ENCODE measurements at places on chromosomes 12 and 14.

DNA sequence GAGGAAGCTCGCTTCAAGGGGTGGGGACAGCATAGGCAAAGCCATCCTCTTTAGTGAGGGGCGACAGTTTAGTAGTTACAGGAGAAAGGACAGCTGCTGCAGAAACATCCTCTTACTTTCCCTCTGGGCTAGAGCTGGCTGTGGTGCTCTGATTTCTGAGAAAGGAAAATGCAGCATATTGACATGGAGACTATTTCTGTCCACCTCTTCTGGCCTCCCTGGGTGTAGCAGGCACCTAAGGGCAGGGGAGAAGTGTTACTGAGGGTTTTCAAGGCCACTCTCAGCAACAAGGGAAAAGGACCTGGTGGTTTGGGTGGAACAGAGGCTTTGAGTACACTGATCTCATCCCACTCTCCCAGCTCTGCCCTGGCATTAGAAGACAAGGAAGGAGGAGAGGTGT lies 40.0 kb upstream of the CTDSP2 start:
- DNase-seq = no peak

- no peak for DNase-seq
Measured at GRCh38 chr12:132606466-132606865, 3.9 kb downstream of the LRCOL1 start.

DNA sequence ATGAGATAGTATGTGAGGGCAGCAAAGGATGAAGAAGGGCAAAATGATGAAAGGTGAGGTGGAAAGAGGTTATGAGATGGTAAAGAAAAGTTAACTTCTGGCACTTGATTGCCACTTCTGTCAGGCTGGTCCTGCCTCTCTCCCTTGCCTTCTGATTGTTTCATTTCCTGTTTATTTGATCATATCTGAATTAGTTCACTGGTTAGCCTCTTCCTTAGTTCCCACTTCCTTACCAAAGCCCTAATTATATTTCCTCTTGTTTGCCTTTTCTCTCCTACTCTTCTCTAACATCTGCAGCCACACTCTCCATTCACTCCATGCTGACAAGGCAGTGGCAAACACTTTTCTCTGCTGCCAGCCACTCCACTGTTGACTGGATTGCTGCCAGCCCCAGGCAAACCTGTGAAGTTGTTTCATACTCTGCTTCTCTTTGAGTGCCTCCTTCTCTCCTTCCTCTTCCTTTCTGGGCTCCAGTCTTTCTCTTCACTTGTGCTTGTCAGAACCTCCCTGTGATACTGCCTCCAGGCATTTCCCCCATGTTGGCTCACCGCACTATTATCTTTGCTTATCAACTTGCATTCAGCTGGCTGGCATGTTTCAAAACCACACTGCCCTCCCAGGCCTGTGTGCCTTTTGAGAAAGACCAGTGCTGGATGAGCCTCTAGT lies 8.1 kb downstream of the PNP start:
- DNase-seq = no peak

DNA sequence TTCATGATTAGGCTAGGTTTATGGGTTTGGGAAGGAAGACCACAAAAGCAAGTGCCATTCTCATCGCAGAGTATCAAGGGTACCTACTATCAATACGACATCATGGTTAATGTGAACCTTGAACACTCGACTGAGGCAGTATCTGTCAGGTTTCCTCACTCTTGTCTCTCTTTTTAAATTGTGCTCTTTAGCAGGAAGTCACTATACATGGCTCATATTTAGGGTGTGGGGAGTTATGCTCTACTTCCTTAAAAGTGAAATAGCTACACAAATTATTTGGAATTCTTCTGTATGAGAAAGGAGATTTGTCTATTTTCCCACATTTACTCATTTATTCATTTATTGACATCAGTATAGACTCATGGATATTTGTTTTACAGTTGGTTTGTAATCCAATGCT lies 5.9 kb upstream of the CLEC4E start:
- no peak for DNase-seq

DNA sequence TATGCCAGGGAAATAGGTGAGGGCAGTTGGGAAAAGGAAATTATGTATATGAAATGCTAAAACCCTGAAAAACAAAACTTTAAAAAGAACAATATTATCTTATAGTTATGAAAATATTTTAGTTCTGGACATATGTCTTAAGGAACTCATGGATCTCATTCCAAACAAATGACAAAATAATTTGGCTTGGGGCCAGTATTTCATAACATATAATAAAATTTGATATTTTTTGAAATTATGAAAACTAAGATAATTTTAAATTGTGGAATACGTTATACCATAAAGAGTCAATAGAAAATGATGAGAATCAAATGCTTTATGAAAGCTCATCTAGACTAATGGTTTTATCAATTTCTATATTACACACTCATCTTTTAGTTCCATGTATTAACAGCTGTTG lies 173.8 kb upstream of the DCN start:
- DNase-seq = no peak
